Left lung (tissue), 14 donors: ENCODE measurements at places on chromosomes 2 and 18. TPM values are rescaled to one million over a fixed set of nuclear protein-coding genes. Genes with fewer than 3 reads are reported as not detected.

Gene KLHL41
- 1.6 TPM for polyA plus RNA-seq

Gene RMND5A
- 56.3 TPM for polyA plus RNA-seq

Gene ANKRD29
- polyA plus RNA-seq, result 75.5 TPM

Gene FHL2
- polyA plus RNA-seq, result 5.0 TPM

Gene CHRND
- not detected for polyA plus RNA-seq

- H3K4me1 ChIP-seq, result no peaks in the 10 kb centered on the region
- H3K27me3 ChIP-seq, result peaks cover 9% of the 10 kb centered on the region
- no peaks in the 10 kb centered on the region for H3K36me3 ChIP-seq
- DNase-seq, result no peak
These were observed 163.2 kb upstream of the MYCN start for GRCh38 chr2:15776992-15777702.

GRCh38 chr2:41379496-41380221 lies 668.2 kb upstream of the PKDCC start:
- DNase-seq, result no peak
- H3K4me3 ChIP-seq, result no peak overlapping the region
- H3K4me1 ChIP-seq, result no peaks in the 10 kb centered on the region
- H3K27me3 ChIP-seq, result no peaks in the 10 kb centered on the region
- no peak overlapping the region for H3K27ac ChIP-seq
- no peaks in the 10 kb centered on the region for H3K36me3 ChIP-seq

GRCh38 chr2:8681786-8682692 lies at the start of gene ID2:
TSS of gene ID2 (plus strand) at chr2:8682056. CDS start at chr2:8682166, 110 bp downstream.
- DNase-seq, result peak; percentile 100
- peak within 1 kb of the TSS; percentile 74 for H3K4me3 ChIP-seq
- H3K27ac ChIP-seq, result peak within 1 kb of the TSS; percentile 95
- H3K27me3 ChIP-seq, result peaks cover 19% of the 10 kb centered on the region
- no peaks in the 10 kb centered on the region for H3K36me3 ChIP-seq

GRCh38 chr2:155368934-155369333 lies 670.4 kb downstream of the KCNJ3 start:
- no peak for DNase-seq
- no peaks in the 10 kb centered on the region for H3K4me1 ChIP-seq
- H3K27me3 ChIP-seq, result no peaks in the 10 kb centered on the region
- H3K27ac ChIP-seq, result no peak overlapping the region

- H3K36me3 ChIP-seq, result peaks cover 2% of the 10 kb centered on the region
- DNase-seq, result peak; percentile 41
These were observed 782 bp downstream of the MTA3 start for GRCh38 chr2:42569116-42569711.

GRCh38 chr2:241898463-241899270 lies 29.1 kb downstream of the RTP5 start:
- H3K4me3 ChIP-seq, result no peak overlapping the region
- H3K36me3 ChIP-seq, result no peaks in the 10 kb centered on the region
- peaks cover 4% of the 10 kb centered on the region for H3K4me1 ChIP-seq
- H3K27me3 ChIP-seq, result peaks cover 7% of the 10 kb centered on the region
